ENCODE measurements at places on chromosomes 1 and 21.

DNA sequence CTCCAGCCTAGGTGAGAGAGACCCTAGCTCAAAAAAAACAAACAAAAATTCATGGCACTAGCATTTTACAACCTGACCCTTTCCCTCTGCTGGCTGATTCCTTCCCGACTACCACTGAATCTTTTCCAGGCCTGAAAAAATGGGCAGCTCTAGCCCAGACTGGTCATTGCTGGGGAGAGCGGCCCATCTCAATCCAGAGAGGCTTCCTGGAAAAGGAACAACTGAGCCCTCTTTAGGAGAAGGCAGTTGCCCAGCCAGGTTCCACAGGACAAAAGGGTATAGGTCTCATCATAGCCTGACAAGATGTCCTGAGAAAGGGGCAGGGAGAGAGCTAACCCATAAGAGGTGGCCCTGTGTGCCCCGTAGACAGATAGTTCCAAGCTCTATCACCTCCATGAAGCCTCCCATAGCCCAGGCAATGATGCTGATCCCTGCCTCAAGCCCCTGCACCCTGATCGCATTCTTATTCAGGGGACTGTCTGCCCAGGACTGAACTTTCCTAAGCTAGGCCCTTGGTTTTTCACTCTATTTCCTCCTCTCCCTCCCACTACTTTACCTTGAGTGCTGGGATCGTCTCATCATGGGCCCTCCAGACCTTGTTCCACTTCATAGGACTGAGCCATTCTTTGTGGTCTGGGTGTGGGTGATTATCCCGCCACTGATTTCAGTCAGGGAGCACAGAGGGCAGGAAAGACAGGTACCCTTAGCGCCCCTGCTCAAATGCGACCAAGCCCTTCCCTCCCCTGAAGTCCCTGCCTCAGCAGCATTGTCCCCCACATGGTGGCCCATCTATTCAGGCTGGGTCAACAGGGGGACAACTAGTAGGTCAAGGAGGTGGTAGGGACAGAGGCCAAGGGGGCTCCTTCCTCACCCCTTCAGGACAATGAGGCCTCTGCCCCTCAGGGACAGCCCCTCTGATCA is 18.2 kb downstream of the RHBG start:
- no peak for DNase-seq

DNA sequence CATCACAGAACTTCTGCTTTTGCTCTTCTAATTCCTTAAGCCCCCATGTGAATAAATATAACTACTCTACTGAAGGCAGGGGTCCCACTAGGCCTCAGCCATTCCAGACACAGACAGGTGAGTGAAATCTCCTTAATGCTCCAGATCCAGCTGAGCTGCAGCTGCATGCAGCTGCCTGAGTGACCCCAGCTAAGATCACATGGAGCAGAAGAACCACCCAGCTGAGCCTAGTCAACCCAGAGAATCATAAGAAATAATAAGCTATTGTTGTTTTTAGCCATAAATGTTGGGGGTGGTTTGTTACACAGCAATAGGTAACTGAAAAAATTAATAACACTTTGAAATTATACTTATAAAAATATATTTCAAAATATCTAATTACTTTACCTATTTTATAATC is 220.3 kb downstream of the SIPA1L2 start:
- no peak for DNase-seq

- DNase-seq = no peak
Observed at GRCh38 chr1:23035823-23036452, 16.7 kb downstream of the KDM1A start.

GRCh38 chr1:21742578-21742977 is 40.4 kb downstream of the USP48 start:
- no peak for DNase-seq

DNA sequence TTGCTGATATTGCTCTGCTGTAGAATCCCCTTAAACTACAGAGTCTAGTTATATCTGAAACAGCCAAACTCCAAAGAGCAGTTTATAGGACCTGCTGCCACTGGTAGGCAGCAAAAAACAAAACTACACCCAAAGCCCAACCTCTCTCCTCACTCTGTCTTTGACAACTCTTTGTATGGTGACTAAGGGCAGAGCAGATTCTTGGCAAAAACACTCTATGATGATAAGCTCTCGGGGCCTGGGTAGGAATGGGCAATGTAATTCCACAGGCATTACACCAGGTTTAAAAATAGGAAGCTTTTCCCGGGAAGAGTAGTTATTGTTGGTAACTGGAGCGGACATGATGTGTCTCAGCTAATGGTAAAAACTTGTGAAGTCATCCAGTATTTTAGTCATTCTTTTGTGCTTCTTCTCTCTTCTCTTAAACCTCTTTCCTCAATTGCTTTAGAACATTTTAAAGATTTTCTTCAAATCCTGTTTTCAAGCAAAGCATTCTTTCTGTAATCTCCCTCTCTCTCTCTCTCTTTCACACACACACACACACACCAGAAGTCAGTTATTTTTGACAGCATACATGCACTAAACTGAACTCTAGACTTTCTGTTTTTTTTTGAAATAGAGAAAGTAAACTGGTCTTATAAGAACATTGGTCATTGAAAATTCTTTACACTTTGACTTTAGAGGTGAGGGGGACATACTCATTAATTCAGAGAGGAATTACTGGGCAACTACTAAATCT is 193.5 kb downstream of the PAPPA2 start:
- no peak for DNase-seq

GRCh38 chr1:240888787-240889048 is 276.8 kb upstream of the GREM2 start:
- no peak for DNase-seq

GRCh38 chr1:17686258-17686657 is 68.9 kb upstream of the ACTL8 start:
- DNase-seq = no peak

DNA sequence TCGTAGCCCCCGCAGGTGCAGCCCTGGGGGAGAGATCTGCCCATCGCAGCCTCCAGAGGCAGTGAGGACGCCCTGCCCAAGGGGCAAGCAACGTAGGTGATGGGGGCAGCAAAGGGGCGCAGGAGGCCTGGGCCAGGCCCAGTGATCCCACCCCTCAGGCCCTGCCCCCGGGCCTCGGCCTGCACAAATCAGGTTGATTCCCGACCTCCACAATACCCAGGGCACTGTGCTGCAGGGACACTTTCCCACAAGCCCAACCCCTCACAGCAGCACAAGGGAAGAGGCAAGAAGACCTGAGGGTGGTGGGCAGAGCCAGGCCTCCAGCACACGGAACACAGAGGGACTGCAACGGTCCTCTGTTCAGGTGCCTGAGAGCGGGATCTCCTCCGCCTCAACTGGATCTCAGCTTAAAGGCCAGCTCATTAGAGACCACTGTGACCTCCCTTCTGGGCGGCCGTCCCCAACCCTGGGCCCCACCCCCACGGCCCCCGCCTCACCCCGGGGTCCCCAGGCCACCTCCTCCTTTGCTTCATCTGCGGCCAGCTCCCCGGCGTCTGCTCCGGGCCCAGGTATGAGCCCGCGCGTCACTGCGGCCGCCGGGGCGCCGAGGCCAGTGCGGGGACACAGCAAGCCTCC is 812 bp upstream of the ARF1 start:
- DNase-seq = no peak

GRCh38 chr1:33219886-33220661 is 36.2 kb upstream of the ZNF362 start:
- DNase-seq = no peak

- DNase-seq = no peak
Observed at GRCh38 chr1:235945775-235946570, 79.3 kb upstream of the LYST start.

DNA sequence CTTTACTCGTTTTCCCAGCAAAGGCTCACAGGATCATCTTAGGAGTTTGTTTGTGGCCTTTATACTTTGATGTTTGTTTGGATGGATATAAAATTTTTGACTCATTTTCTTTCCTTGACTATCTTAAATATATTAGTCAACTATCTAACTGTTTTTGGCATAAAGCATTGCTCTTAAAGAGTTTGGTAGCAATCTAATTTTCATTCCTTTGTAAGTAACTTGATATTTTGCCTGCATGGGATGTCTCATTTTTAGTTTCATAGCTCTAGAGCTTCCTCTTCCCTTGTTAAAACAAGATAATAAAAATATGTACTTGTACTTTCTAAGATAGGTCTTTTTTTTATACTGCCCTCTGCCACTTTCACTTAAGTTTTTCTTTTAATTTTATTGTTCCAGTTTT is 161.9 kb downstream of the MAGI3 start:
- DNase-seq = no peak

- DNase-seq = no peak
Observed at GRCh38 chr1:38558055-38558454, 301.5 kb downstream of the RRAGC start.

DNA sequence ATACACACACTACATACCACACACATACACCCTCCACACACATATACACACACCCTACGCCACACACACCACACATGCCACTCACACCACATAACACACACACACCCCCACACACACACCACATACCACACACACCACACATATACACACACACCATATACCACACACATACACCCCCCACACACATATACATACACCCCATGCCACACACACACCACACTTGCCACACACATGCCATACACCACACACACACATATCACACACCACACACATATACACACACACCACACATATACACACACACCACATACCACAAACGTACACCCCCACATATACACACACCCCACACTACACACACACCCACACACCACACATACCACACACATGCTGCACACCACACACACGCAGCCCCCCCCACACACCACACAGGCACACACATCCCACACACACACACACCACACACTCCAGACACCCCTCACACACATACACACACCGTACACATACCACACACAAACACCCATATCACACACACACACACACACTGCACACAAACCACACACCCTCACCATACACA is 76.7 kb upstream of the TMPRSS2 start:
- DNase-seq = no peak

GRCh38 chr1:245575710-245576109 is 420.9 kb downstream of the KIF26B start:
- DNase-seq = no peak

- no peak for DNase-seq
Observed at GRCh38 chr1:91742848-91743292, 143.1 kb downstream of the TGFBR3 start.

DNA sequence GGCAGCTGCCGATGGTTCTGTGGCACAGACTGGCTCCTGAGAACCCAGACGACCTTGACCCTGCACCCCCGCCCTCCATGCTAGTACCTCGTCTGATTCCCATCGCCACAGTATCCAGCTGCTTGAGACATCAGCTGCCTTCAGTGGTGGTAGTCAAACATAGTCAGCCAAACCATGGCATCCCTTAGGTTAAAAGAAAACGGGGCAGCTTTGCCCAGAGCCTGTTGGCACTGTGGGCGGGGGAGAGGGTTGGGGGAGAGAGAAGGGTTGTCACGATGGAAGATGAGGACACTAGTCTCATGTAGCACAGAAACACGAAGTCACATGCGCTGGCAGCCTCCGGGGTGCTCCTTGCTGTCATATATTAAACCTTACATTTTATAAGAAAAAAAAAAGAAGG is 961 bp upstream of the TDRD5 start:
- DNase-seq = no peak

DNA sequence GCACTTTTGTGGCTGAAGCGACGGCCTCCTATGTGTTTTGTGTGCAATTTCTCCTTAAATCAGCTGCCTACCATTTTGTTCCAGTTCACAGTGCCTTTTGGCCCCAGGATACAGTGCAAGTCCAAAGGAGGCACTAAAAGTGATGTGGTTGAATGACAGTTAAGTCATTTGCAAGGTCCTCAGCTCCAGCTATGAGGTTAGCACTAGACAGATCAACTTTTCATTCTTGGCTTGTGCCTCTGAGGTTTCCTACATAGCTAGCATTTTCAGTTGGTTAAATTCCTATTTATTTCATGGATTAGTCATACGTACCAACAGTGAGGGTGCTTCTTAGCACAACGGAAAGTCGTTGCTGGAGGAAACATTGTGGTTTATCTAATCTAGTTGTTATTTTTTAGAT is 59.3 kb upstream of the NTPCR start:
- DNase-seq = no peak

- no peak for DNase-seq
Observed at GRCh38 chr1:10299151-10299550, 88.8 kb downstream of the KIF1B start.

DNA sequence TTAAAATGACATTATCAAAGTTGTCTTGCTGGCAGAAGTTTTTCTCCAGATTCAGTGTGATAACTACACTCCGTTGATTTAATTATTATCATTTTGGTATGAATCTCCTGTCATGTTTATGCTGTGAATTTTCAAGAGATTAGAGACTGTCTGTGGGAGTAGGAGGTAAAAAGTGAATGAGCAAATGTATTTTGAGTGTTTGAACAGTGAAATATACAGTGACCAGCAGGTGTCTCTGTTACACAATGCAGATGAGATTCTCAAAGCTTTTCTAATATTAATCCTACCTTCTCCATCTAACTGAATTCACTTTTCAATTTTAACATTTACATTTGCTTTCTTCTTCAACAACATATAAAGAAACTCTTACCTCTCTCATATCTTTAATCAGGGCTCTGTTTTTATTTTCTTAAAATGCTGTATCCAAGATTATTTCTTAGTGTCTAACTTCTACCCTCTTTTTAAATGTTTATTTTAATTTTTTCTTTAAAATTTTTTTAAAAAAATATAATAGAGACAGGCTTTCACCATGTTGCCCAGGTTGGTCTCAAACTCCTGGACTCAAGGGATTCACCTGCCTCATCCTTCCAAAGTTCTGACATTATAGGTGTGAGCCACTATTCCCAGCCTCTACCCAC is 20.9 kb upstream of the HSPA13 start:
- DNase-seq = no peak

DNA sequence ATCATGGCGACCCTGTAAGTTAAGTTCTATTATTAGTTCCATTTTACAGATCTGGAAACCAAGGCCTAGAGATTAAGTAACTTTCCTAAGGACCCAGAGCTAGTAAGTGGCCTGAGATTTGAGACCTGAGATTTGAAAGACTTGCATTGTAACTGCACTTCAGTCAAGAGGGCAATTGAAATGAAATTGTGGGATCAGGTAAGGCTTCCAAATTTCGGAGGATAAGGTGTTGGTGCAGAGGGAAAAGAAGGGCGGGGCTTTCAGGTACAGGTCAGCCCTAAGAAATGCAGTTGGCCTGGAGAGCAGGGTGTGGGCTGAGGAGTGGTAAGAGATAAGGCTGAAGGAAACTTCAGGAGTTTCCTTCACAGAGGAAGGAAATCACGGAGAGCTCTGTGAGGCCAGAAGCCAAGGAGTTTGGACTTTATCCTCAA is 51.1 kb downstream of the SLC16A1 start:
- DNase-seq = no peak

DNA sequence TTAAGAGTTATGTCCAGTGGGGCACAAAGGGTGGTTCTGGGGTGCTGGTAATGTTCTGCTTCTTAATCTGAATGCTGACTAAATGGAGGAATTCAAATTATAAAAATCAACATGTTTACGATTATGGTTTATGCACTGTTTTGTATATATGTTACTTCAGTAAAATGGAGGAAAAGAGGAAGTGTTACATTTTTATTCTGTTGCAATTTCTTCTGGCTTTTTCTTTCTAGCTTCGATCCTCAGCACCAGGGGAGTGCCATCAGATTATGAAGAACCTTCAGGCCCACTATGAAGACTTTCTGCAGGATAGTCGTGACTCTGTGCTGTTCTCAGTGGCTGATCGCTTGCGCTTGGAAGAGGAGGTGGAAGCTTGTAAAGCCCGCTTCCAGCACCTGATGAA is 105.5 kb downstream of the MACF1 start:
- DNase-seq = no peak

GRCh38 chr21:25927195-25927880 is 192.6 kb downstream of the GABPA start:
- DNase-seq = no peak
